ENCODE measurements at places on chromosomes 12 and 14.

GRCh38 chr12:110941391-110941790 lies 21.0 kb upstream of the MYL2 start:
- no peak for DNase-seq

- DNase-seq = no peak
These were observed 19.1 kb upstream of the AMN start for GRCh38 chr14:102903248-102903888.

DNA sequence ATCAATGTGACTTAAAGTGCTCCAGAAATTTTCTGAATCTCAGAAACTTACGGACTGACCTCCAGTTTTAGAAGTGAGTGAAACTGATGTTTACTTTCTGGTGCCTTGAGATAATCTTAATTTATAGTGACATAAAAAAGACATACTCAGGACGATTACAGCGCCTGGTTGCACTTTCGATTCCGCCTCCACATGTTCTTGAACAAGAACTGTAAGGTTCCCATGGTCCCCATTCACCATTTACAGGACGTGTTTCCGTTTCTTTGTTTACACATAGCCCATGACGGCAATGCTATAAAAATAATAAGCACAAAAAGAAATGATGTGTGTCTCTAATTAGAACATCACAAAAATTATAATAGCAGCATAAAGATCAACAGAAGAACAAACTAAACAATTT lies 98.2 kb downstream of the ADAMTS20 start:
- DNase-seq = no peak

- no peak for DNase-seq
These were observed 51.2 kb downstream of the TSPAN11 start for GRCh38 chr12:30977537-30978349.

DNA sequence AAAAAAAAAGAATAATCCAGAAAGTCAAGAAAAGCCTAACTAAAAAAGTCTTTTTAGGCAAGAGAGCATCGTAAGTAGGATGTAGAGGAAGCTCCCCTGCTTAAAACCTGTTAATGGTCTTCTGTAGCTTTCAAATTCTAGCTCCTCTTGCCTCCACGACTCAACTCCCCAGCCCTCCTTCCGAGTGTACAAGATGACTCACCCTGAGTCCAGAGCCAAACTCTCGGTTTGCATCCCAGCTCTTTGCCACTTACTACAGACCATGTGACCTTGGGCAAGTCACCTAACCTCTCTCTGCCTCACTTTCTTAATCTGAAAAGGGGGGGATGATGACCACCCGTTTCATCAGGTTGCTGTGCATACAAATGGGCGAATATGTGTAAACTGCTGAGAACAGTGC lies 460.4 kb downstream of the DPF3 start:
- DNase-seq = no peak

GRCh38 chr12:19760611-19761010 lies 321.3 kb downstream of the AEBP2 start:
- DNase-seq = no peak

DNA sequence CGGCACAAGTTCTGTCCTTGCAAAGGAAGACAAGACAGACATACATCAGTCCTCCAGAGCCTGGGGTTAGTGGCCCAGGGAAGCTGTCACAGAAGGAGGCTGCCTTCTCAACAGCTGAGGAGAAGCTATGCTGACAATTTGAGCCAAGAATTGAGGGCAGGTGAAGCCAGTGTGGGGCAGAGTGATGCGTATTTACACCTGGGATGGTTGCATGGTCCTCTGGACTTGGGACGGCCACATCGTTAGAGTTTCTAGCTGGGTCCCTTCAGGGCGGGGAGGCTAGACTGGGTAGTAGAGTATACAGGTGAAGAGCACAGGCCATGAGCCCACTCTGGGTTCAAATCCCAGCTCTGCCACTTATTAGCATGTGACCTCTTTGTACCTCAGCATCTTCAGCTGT lies 16.5 kb downstream of the KRT85 start:
- no peak for DNase-seq

GRCh38 chr14:100239211-100239839 lies 381 bp downstream of the YY1 start:
- no peak for DNase-seq

DNA sequence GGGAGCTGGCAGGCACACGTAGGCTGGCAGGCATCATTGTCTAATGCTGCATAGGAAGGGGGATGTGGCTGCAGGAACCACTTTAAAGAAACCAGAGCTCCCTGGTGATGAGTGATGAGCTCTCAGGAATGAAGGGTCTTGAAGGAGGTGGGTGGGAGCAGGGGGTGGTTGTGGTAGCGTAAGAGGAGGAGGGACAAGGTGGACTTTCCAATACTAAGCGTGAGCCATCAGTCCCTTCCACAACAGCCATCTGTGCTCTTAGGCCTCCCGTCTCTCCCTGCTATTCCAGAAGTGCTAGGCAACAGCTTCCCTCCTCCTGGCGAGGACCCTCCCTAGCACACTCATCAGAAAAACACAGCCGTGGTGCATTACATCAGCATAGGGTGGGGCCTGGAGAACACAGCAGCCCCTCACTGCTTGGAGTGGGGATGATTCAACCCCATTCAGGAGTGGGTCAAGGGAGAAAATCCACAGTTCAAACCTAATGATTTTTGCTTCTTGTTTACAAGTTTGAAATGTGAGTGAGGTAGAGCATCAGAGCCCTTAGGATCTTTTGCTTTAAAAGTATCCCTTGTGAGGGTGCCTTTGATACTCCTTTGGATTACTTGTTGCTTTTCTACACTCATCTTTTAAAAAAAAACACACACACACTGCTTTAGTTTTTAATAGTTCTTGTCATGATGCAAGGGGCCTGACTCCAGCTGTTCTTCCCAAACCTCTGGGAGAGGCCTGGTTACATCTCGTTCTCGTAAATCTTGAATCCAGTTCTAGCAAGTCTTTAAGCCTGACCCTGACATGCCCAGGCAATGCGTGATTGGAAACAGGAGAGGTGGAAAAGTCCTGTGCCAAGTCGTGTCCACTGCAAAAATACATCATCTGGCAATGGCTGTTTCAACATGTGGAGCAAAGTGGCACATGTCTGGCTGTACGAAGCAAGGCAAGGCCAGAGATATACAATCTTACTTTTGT lies 356.4 kb upstream of the DDHD1 start:
- no peak for DNase-seq

- DNase-seq = no peak
These were observed 305.6 kb downstream of the RPAP3 start for GRCh38 chr12:47400266-47400665.

GRCh38 chr12:56129206-56129941 lies 1.3 kb downstream of the ESYT1 start:
- DNase-seq = no peak

GRCh38 chr12:41465526-41465925 lies 277.4 kb downstream of the PDZRN4 start:
- DNase-seq = no peak

DNA sequence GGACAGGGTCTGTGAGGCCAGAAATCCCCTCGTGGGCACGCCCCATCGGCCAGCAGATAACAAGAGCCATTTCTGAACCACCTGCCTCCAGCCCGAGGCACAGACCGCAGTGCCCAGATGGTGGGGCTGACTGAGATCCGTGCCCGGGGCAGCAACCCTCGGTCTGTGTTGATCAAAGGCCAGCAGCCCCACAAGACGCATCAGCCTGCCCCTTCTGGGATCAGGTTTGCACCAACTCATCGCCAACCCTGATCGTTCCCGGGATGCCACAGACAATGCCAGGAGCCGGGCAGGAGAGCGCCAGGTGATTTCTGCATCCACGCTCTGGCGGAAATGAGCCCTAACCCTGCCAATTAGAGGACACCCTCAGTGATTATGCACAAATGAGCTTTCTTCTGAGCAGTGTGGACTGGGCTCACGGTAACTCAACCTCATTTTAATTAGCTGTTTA lies 64.5 kb downstream of the TESC start:
- no peak for DNase-seq

DNA sequence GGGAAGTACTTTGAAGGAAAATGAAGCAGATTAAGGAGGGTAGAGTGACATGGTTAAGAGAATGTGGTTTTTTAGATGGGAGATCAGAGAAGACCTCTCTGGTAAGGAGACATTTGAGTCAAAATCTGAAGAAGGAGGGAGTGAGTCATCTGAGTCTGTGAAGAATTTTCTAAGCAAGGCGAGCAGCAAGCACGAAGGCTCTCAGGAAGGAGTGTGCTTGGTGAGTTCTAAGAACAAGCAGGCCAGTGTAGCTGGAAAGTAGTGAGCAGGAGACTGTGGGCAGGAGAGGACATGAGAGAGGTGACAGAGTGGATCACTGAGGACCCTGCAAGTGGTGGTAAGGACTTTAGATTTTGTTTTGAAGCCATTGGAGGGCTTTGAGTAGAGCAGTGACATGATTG lies 76.3 kb upstream of the FUT8 start:
- DNase-seq = no peak

DNA sequence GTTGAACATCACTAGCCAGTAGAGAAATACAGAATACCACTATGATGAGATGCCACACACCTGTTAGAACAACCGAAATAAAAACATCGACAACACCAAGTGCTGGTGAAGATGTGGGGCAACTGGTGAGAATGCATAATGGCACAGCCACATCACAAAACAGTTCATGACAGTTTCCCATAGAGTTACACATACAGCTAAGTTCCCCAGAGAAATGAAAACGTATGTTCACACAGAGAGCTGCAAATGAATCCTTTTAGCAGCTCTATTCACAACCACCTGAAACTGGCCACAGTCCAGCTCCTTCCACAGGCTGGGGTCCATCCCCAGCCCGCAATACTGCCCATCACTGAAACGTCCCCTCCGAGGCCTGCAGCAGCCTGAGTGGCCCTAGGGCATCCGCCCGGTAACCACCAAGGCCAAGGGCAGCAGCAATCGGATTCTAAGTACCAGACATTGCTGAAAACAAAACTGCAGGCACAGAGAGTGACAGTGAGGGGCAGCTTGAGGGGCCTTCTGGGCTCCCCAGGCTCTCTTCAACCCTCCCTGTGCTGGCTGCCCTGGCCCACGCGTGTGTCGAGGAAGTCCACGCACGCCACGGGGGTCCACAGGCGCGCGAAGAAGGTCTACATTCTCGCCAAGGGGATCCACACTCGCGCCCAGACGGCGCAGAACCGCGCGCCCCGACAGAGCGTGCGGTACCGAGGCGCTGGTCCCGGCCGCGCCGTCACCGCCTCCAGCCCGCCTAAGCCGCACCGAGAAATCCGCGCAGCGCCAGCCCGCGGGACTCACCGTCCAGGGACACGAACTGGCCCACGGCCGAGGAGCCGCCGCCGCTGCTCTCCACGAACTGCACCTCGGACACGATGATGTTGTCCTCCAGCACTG lies 903 bp downstream of the BRF1 start:
- no peak for DNase-seq

DNA sequence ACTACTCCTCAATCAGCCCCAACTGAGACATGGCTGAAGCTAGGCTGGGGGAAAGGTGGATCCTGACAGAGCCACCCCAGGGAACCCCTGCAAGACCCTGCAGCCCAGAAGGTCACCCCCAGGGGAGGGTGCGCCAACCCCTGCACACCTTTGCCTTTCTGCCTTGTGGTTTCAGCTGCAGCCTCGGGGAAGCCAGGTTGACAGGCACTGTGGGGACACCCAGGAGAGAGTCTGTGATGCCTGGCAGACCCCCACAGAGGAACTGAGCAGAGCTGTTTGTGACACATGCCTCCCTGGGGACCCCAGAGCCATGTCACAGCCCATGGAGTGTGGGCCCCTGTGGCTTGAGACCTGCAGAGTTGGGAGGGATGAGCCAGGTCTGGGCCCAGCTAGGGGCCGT lies 11.8 kb upstream of the HHIPL1 start:
- no peak for DNase-seq

- no peak for DNase-seq
These were observed 1981.7 kb upstream of the FLRT2 start for GRCh38 chr14:83548061-83548839.

DNA sequence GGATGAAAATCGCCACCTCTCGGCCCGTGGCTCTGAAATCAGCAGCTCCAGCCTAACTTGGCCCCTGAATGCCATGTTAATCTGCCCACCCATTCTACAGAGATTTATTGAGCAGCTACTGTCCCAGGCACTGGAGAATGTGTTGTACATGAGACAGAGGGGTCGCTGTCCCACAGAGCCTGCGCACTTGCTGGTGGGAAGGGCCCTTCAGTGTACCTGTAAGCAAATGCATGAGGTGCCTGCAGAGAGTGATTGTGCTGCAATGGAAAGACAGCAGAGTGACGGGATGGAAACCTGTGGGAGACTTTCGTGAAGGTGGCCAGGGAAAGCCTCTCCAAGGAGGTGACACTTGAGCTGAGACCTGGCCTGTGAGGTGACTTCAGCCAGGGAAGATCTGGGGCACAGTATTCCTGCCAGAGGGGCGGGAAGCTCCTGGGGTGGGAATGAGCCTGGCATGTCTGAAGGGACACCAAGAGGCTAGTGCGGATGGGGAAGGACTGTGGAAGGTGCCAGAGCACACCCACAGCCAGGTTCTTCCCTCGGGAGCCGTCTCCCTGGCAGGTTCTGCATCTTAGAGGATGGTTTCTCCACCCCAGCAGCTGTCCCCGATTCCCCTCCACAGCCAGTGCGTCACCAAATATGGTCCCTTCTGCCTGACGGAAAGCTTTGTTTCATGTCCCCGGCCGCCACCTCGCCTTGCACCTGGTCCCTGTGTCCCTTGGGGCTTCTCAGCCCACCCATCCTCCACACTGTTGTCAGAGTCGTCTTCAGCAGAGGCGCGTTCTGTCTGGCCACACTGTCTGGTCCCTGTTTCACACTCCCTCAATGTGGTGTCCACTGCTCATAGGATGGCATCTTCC lies 8.7 kb downstream of the SMIM41 start:
- DNase-seq = no peak

DNA sequence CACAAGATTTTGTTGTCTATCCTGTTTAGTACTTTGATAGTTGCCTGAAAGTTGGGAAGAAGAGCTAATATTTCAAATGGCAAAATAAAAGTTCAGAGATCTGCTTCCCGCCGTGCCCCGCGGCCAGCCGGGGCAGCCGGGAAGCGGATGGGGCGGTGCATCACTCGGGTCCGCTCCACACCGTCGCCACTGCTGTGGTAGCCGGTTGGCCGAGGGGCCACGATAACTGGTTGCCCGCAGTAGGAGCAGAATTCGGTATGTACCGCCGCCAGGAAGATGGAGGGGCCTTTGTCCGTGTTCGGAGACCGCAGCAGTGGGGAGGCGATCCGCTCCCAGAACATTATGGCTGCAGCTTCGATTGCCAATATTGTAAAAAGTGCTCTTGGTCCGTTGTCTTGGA lies 427.2 kb upstream of the PDE3A start:
- no peak for DNase-seq

DNA sequence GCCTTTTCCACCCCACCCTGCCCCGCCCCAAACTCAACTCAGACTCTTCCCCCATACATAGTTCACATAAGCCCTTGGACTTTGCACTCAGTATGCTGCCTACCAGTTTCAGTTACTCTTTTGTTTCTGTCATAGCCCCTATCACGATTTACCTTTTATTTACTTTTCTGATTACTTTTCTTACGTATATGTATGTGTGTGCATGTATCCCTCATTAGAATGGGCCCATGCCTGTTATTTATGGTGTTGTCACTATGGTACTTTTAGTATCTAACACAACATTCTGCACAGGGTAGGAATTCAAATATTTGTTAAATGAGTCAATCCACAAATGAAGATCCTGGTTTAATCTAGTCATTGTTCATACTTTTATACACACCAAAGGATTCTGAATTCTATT lies 16.5 kb upstream of the LUM start:
- DNase-seq = no peak

GRCh38 chr14:101072531-101072930 lies 169.0 kb upstream of the RTL1 start:
- DNase-seq = no peak

- DNase-seq = no peak
These were observed 7.7 kb downstream of the CAPS2 start for GRCh38 chr12:75322464-75322863.
